Heart left ventricle (tissue), 16 donors: ENCODE measurements at places on chromosomes 12 and 14. TPM values are rescaled to one million over a fixed set of nuclear protein-coding genes. Genes with fewer than 3 reads are reported as not detected.
A peak's percentile ranks its signal among the peaks of the same experiment; 100 is the strongest.

Gene MIP
- not detected for total RNA-seq

DNA sequence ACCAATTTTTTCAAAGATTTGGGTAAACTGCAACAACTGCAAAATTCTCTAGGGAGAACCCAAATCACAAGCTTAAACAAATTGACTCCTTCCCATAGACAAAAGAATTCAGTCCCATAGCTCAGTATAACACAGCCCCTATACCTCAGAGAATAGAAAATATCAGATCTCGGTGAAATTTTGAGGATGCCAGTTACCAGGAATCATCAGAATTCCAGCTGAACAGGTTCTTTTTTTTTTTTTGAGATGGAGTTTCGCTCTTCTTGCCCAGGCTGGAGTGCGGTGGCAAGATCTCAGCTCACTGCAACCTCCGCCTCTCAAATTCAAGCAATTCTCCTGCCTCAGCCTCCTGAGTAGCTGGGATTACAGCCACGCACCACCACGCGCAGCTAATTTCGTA, 36.7 kb downstream of the ZFYVE1 start:
- DNase-seq: no peak

DNA sequence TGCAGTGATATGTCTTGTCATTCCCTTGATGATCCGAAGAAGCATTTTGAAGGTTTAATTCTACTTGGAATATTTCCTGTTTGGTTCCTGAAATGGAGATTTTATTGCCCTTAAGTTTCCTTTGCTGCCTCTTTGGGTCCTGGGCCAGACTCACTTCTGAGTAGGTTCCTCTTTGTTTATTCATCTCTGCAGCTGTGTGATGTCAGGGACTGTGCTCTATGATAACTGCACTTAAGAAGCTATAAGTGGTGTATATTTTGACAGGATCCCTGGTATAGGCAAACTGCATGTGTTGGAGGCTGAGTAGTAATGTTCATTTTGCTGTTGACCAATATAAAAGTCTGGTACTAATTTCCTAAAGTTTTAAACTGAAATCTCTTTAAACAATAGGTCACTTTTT, at the start of gene KLRC4:
Gene KLRC4, minus strand, starts transcription at position 366 of the 400 bp plus-strand sequence. Its CDS starts 182 bp downstream, at position 184.
- no peak for DNase-seq

Gene EDDM3A
- not detected for total RNA-seq

GRCh38 chr14:21748869-21749303, 75.3 kb upstream of the OR4E1 start:
- DNase-seq: no peak

GRCh38 chr12:30357766-30358490, 337.7 kb downstream of the IPO8 start:
- no peak for DNase-seq

Gene C12orf54
- total RNA-seq: not detected

Gene TCTN2
- 4.0 TPM for total RNA-seq

- DNase-seq: no peak
Observed at GRCh38 chr14:35386673-35387125, 17.9 kb downstream of the NFKBIA start.

- no peak for DNase-seq
Observed at GRCh38 chr14:23492618-23493272, 23.2 kb downstream of the NGDN start.

Gene XPOT
- total RNA-seq: 18.6 TPM

- no peak for DNase-seq
Observed at GRCh38 chr12:44881197-44881596, 5.1 kb upstream of the NELL2 start.

Gene TMEM233
- 0.07 TPM for total RNA-seq

Gene FIGNL2
- 0.32 TPM for total RNA-seq

GRCh38 chr12:47876440-47876960, 28.3 kb downstream of the VDR start:
- no peak for DNase-seq

DNA sequence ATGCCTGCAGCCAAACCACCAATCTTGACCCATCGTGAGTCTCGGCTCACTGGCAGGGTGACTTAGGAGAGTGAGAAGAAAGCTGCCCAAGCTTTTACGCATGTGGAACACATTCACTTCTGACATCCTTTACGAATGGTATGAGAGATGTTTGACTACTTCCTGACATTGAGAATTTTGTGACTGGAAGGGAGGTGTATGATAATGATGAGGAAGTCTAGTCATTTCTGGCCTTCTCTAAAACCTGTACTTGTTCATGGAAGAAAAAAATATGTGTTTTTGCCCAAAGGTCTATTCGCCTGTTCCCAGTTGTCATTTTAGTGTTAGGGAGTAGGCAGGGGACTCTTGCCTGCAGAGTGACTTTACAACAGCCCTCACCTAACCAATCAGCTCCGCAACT, 227.2 kb upstream of the ATP2B1 start:
- DNase-seq: no peak

- no peak for DNase-seq
Observed at GRCh38 chr14:59299731-59300130, 111.3 kb downstream of the DAAM1 start.

Gene DLK1
- total RNA-seq: 21.9 TPM

Gene FOXA1
- total RNA-seq: not detected

DNA sequence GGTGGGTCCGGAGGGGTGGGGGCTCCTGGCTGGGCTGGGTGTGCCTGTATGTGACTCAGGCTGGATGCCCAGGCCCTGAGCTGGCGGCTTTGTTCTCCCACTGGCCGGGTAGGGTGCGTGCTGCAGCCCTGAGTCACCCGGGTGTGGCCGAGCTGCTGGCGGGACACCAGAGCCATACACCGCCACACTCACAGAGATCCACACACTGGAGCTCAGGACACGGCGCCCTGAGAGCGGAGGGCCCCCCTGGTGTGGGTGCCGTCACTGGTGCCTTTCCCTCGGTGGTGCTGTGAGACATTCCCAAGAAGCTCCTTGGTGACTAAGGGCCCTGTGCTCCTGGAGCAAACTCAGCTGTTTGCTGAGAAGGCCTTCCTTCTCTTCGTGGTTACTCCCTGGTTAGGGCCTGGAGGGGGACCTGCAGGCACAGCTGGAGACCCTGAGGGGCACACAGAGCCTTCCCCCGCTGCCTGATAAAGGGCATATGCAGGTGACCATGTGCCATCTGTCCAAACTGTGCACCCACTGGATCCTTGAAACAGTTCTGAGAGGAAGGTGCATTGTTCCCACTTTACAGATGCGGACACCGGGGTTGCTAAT, 44.3 kb downstream of the KRT80 start:
- DNase-seq: peak; percentile 83

DNA sequence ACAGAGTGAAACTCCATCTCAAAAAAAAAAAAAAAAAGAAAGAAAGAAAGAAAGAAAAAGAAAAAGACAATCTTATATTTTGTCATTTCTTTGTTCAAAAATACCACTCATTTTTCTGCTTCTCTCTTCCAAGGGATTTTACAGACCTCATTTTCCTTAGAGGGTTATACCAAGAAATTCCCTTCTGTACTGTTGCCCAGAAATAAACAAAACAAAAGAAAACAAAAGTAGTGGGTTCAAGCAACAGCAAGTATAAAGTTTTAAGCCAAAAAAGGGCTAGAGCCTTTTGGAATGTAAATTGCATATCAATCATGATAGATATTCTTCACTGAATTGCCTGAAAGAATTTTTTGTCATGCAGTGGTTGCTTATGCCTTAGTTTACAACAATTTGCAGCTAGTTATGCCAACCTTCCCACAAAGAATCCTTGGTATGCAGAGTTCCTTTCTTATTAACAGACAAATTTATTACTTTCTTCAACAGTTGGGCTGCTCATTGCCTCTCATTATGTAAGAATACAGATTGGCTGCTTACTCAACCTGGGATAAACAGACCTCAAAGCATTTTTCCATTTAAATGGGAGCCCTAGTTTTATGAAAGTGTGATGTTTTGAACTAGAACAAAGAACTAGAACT, 129.1 kb upstream of the PPFIA2 start:
- no peak for DNase-seq
